ENCODE measurements at places on chromosomes 4 and X.

GRCh38 chr4:78687818-78688217, 88.3 kb upstream of the BMP2K start:
- DNase-seq = no peak

DNA sequence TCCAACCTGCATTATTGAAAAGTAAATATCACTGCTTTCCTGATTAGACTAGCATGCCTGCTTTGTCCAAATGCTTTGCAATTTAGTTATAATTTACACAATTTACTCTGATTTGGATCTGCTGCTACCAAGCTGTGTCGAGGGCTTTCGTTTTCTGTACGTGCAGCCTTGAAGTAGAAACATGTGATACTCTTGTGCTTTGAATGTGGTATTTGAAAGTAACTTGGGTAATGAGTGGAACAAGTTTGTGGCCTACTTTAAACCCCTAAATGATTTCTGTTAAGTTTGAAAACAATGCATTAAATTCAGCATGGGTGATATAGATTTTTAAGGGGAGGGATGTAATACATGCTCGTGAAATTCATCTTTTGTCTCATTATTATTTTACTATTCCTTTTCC, 240.7 kb downstream of the IQCM start:
- DNase-seq = no peak

- no peak for DNase-seq
These were observed 275.3 kb upstream of the SPOCK3 start for GRCh38 chr4:167509551-167509950.

DNA sequence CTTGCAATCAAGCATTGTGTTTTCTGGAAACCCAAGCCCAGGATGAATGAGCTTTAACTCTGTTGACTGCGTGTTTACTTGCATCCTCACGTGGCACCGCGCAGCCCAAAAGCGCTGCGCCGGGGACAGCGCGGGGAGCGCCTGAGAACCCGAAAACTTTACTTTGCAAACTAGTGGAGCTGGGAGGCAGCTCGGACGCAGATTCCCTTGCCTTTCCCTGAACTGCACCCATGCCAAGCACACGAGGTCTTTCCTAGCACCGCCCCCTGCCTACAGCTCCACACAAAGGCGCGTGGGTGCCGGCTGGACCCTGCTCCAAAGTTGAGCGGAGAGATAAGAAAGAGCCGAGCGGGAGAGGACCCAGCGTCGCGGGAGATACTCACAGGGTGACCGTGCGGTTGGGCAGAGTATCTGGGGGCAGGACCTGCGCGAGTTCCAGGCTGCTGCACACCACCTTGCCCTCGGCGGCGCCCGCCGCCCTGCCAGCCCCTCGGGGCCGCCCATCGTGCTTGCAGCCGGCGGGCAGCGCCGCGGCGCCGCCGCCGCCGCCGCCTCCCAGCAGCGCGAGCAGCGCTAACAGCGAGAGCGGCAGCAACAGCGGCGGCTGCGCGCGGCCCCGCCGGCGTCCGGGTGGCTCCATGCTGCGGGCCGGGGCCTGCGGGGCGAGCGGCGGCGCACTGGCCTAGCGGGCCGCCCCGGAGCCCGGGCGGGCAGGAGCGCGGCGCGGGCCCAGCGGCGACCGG, 550 bp downstream of the ADGRA3 start:
- DNase-seq = peak; percentile 79

DNA sequence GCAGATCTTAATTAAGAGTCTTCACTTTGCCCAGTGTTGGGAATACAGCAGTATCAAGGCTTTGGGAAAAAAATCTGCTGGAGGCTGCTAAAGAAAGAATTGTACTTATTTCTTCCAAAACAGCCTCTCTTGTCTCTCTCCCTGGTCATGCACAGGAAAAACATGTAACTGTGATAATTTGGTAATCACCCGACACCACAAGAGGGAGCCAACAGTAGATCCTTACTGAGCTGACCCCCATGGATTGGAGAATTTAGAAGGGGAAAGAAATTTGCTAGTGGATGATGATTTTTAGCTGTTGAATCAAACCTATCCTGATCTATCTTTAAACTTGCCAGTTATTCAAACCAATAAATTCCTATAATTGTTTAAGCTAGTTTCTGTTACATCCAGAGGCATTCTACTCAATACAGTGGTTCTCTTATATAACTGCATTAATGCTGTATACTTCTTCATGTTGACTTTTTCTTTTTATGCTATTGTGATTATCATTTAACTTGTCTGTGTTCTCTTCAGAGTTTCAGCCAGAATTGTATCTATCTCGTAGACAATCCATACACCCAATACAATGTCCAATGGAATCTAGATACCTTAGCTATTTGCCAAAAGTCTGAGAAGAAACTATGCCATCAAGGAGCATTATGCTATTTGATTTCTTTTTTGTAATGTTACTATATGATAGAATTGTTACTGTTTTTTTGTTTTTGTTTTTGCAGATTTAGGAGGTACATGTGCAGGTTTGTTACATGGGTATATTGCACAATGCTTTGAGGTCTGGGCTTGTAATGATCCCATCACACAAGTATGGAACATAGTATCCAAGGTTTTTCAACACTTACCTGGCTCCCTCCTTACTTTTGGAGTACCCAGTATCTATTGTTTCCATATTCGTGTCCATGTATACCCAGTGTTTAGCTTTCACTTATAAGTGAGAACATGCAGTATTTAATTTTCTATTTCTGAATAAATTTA, 31.3 kb upstream of the ARHGEF38 start:
- DNase-seq = no peak

GRCh38 chrX:1584237-1585011, 7.0 kb upstream of the AKAP17A start:
- no peak for DNase-seq

DNA sequence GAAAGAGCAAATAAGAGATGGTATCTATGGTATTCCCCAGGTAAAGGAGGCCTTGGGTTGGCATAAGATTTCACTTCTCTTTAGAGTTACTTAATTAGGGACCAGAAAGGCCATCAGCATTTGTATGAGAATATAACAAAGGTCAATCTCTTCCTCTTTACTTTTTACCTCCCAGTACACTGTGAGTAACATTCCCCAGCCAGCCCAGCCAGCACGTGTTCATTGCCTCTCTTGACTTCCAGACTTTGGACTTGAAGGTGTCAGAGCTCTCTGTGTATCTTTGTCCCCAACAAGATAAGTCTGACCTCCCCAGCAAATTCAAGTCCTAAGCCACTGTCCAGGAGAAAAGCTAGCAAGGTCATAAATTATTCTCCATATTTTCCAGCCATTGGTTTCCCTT, 110.5 kb downstream of the AR start:
- DNase-seq = no peak

GRCh38 chrX:44036336-44036735, 63.1 kb upstream of the NDP start:
- DNase-seq = no peak

- DNase-seq = no peak
These were observed 287.2 kb downstream of the OPHN1 start for GRCh38 chrX:68146054-68146453.

- DNase-seq = no peak
These were observed 32.7 kb upstream of the SLC25A4 start for GRCh38 chr4:185110375-185110823.

DNA sequence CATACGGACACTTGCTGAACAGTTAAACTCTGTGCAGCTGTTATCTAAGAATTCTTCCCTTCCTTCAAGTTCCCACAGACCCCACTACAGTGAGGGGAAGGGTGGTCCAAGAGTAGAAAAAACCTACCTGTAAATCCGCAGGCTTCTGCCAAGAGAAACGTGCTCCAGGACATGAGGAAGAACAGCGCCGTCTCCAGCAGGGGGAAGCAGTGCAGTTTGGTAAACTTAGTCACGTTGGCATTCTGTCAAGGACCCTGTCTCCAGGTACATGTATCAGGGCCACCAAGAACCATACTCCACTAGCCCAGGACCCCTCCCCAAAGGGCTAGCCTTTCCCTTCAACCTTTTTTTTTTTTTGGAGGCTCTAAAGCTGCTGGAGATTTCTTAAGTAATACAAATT, 79.9 kb downstream of the CHST7 start:
- no peak for DNase-seq

DNA sequence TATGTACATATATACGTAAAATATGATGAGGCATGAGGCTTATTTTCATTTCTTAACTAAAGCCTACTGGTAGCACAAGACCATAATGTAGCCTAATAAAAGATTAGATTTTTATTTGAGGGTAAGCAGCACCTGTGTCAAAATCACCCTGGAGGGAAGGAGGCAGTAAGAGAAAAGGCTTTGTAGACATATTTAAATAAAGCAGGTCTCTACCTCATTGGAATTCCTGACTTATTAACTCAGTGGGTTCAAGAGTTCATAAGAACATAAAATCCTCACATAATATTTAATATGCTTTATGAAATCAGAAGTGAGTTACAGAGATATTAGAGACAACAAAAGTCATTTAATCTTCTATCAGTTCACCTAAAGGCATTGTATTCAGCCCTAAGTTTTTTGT, 261.6 kb upstream of the ANKRD50 start:
- no peak for DNase-seq

DNA sequence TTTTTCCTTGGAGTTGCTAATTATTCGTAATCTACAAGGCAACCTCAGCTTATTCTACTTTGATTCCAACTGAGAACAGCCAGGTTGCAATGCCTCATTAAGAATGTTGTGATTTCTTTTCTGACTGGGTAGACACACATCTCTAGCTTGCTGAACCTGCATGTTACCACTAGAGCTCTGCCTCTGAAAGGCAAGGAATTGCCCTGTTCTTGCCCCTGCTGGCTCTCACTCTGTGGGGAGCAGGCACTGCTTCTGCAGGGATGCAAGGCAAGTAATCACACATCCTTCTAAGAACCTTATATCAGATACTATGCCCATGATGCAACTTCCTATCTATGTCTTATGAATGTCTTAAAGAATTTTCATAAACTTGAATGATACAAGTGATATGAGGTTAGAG, 503.2 kb downstream of the PACRGL start:
- no peak for DNase-seq

GRCh38 chr4:7206385-7206784, 14.0 kb downstream of the SORCS2 start:
- no peak for DNase-seq

- no peak for DNase-seq
These were observed 12.4 kb upstream of the PIN4 start for GRCh38 chrX:72169008-72169728.

- peak; percentile 68 for DNase-seq
These were observed 691 bp downstream of the MAGED1 start for GRCh38 chrX:51893931-51894696.

- no peak for DNase-seq
These were observed 12.6 kb upstream of the IL13RA2 start for GRCh38 chrX:115029869-115030570.

DNA sequence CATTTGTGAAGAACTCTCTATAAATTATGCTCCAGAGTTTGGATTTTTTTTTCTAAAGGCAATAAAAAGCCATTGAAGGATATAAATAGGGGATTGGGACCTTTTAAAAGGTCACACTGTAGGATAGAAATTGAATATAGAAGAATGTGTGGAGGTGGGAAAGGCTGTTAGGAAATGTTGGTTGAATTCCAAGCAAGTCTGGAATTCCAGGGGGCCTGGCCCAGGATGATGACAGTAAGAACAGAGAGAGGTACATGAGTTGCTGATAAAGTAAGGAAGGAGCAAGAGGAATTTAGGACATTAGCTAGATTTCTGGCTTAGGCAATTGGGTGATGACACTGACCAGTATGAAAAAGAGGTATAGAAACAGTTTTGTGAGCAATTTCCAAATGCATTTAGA, 95.4 kb upstream of the USP38 start:
- no peak for DNase-seq

All from left forelimb (tissue), 1 donor.